ENCODE measurements at places on chromosomes 5 and 9. TPM values are rescaled to one million over a fixed set of nuclear protein-coding genes. Genes with fewer than 3 reads are reported as not detected.

Gene NDST1
- 0.13 TPM for total RNA-seq

Gene EIF4E1B
- not detected for total RNA-seq

Gene SOX30
- 0.18 TPM for total RNA-seq

Gene RNF224
- total RNA-seq, result 0.20 TPM

Gene IFNA6
- total RNA-seq, result not detected

Gene OLFML2A
- not detected for total RNA-seq

Gene PTGR1
- total RNA-seq, result 1.2 TPM

Gene CDC20B
- 0.13 TPM for total RNA-seq

Gene C8G
- total RNA-seq, result 3.2 TPM

Gene LHX6
- not detected for total RNA-seq

Gene EGFLAM
- not detected for total RNA-seq

Gene TMEFF1
- total RNA-seq, result not detected

Gene SARDH
- total RNA-seq, result 0.50 TPM

Gene PTGS1
- total RNA-seq, result 0.08 TPM

Gene POU5F2
- total RNA-seq, result 0.71 TPM

Data from activated CD4-positive, alpha-beta memory T cell treated with anti-CD3 and anti-CD28 coated beads, Interleukin-2, amount 10 ng/mL, durations not matched to agents 7 days and 5 days (primary cell).